Kidney tubule cell (primary cell): ENCODE measurements at places on chromosomes 3 and 15.

DNA sequence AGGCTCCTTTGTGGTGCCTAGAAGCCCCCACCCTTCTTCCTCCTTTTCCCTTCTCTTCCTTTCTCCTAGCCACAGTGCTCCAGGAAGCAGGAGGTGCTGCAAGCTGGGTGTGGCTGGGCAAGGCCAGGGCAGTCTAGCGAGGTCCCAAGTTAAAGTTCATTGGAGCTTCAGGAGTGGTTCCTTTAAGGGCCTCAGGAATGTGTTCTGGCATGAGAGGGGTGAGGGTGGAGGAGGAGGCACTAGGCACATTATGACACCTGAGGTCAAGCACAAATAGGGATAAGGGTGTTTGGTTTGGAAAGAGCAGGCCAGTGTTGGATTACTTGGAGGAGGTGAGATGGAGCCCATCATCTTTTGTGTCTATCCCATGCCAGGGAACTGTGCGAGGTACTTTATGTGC, 258.7 kb downstream of the TLE3 start:
- no peak for DNase-seq

GRCh38 chr3:108338901-108339545, 42.7 kb downstream of the HHLA2 start:
- peak; percentile 38 for DNase-seq

- no peak for DNase-seq
Measured at GRCh38 chr3:140922634-140923033, 19.0 kb upstream of the SLC25A36 start.

- no peak for DNase-seq
Measured at GRCh38 chr3:105480768-105481167, 114.1 kb downstream of the ALCAM start.

DNA sequence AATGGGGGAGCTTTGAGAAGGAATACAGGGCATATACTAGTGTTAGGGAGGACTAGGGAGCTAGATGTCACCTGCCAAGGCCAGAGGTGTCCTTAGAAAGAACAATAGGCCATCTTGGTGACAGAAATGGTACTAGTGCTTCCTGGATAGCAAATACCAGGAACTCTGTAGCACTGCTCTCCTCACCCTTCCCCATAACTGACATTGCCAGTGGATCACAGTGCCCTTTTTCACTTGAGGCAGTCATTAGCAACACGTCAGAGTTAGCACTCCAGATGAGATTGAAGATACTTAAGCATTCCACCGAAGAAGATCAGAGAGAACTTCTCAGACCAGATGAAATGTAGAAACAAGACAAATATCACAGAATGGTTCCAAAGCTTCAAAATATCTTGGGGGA, 103.1 kb upstream of the PDZRN3 start:
- DNase-seq = no peak

GRCh38 chr3:195401943-195402342, 40.9 kb downstream of the ACAP2 start:
- no peak for DNase-seq

GRCh38 chr15:80309769-80310384, 57.9 kb upstream of the CTXND1 start:
- peak; percentile 48 for DNase-seq

DNA sequence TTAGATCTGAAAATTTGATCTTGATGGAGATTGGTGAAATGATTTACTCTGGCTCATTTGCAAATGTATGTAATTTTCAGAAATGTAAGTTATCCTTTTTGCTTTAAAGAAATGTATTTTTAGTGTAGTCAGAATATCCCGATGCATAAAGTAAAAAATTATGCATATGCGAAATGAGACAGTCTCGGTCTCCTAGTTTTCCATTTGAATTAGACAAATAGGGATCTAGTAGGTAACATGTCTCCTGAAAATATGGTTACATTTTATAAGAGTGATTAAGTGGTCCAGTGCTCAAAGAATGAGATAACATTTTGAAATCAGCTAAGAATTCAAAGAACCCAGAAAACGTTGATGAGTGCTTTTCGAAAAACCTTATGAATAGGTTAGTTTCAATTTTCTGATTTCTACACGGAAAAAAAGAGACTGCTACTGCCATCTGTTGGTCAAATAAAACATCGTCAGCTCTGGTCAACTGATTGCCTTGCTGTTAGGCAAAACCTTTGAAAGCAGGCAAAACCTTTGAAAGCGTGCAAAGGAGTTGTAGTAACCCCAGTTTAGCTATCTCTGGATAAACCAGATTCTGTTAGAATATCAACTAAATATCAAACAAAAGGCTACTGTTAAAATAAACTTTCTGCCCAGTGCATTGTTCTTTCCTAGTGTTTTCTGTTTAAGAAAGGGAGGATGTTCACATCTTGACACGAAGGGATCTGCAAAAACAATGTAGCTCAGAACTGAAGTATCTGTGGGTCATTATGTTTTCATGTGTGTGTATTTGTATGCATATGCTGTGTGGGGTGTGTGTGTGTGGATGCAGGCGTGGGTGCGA, 59.3 kb upstream of the CHMP2B start:
- peak; percentile 53 for DNase-seq

DNA sequence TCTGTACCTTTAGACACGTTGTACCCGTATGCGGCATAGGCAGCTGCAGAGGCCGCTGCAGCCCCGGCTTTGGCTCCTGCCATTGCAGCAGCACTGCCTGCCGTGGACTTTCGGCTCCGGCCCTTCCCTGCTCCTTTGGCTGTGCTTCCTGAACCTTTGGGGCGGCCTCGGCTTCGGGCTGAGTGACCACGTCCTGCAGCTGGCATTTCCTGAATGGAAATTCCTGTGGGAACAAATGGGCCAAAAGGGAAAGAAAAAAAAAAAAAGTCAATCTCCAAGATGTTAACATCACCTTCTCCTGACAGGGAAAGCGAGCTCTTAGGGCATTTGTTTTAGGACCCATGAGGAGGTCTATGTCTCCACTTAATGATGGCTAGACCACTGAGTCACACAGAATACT, 29.6 kb downstream of the CHAC1 start:
- no peak for DNase-seq

- DNase-seq = peak; percentile 55
Measured at GRCh38 chr15:31200735-31201151, 99.2 kb upstream of the TRPM1 start.
